ENCODE measurements at places on chromosomes 3 and 15. TPM values are rescaled to one million over a fixed set of nuclear protein-coding genes. Genes with fewer than 3 reads are reported as not detected.

- DNase-seq: no peak
These were observed 545.9 kb downstream of the IGSF11 start for GRCh38 chr3:118488732-118489131.

GRCh38 chr3:195063581-195064193, 207.3 kb downstream of the XXYLT1 start:
- no peak for DNase-seq

- peak; percentile 3 for DNase-seq
These were observed 161.2 kb downstream of the MINAR1 start for GRCh38 chr15:79593119-79593869.

GRCh38 chr15:60571008-60571420, 92.1 kb upstream of the ICE2 start:
- DNase-seq: no peak

DNA sequence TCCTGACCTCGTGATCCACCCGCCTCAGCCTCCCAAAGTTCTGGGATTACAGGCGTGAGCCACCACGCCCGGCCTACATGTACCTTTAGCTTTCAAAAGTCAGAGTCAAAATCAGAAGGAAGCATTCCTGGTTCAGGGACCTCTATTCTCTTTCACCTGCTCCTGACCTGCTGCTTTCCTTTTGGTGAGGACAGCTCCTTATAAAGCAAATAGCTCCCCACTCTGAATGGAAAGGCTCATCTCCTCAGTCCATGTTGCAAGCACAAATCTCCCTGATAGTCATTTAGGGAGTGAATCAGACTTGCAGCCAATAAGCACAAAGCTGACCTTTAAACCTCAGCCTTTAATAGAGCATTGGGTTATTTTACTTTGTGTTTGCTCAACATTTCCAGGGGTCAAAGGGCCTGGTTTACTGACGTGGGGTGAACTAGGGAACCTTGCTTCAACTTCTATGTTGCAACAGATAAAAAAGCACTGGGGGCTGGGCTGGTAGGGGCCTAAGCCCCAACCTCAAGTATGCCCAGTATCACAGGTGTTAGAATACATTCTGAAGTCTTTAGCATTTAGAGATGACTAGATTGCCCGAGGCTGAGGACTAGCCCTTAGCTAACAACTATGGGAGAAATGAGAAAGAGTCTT, 43.1 kb downstream of the THRB start:
- no peak for DNase-seq

DNA sequence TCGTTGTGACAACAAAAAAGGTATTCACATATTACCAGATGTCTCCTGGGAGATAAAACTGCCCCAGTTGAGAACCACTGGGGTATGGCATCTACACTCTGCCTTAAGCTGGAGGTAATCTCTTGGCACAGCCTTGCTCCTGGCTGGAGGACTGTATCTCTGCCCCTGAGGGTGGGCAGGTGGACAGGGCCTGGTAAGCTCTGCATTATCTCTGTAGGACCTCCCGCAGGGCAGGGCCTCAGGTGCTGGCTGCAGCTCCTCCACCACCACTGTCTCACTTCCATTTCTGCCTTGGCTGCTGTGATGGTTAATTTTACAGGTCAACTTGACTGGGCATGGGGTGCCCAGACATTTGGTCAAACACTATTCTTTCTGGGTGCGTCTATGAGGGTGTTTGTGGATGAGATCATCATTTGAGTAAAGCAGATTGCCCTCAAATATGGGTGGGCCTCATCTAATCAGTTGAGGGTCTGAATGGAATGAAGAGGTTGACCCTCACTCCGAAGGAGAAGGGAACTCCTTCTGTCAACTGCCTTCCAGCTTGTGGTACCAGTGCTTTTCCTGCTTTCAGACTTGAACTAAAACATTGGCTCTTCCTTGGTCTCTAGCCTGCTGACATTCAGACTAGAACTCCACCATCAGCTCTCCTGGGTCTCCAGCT, 9.8 kb upstream of the RHCG start:
- DNase-seq: no peak

DNA sequence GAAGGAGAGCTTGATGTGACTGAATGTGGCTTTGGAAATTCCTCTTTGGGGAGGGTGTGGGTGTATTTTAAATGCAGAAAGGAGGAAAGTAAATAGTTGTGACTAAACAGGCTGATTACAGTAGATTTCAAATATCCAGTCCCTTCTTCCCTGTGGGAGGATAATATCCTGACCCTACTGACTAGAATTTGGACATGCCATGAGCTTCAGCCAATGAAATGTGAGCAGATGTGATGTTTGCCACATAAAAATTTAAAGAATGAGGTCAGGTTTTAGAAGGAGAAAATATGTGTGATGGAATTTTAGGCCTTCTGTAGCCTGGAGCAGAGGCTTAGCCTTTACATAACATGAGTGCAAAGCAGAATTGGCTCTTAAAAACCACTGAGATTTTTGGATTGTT, 1218.9 kb downstream of the ROBO2 start:
- no peak for DNase-seq

GRCh38 chr15:83164111-83164770, 43.4 kb downstream of the HDGFL3 start:
- DNase-seq: peak; percentile 80

DNA sequence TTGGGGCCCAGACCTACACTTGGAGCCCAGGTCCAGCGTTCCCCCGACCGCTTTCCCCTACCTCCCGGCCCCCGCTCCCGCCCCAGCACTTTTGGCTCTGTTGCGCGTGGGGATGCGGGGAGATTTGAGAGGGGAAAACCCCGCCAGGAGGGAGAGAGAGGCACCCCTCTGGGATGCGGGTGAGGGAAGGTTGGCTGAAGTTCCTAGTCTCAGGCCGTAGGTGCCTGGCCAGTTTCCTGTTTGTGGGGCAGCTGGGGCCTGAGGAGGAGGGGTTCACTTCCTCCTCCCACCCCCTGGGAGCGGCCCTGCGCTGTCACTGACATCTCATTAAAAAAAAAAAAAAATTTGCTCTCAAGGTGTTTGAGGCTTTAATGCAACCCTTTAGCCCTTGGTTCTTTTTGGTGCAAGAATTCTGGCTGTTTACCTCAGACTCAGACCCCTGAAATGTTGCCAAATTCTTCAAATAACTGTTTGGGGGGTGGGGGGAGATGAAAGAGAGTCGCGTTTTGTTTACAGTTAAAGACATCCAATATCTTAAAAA, 2.6 kb downstream of the FAM43A start:
- peak; percentile 37 for DNase-seq

DNA sequence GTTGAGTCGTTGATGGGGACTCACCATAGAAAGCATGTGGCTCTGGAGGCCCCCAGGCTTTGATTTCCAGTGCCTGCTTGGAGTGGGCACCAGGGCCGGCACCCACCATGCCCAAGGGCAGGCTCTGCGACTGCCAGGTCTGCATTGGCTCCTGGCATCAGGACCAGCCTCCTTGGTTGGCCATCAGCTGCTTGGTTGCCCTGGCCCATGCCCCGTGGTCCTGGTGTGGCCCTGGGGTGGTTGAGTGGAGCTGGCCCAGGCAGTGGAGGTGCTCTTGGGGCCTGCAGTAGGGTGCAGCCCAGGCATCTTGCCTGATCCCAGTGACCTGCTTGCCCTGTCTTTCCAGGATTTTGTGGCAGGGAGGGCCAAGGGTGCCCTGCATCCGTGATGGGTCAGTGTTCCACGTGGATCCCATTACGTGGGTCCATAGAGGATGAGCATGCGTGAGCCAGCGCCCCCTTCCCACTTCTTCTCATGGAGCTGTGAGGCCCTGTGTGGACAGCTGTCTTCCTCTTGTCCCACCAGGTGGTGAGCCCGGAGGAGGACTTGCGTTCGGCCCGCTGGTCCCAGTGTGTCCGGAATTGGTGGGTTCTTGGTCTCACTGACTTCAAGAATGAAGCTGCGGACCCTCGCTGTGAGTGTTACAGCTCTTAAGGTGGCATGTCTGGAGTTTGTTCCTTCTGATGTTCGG, 187.0 kb downstream of the UBE3A start:
- DNase-seq: no peak

- DNase-seq: no peak
These were observed 34.9 kb downstream of the RUBCN start for GRCh38 chr3:197701841-197702240.

GRCh38 chr15:82946155-82946701, 6.3 kb downstream of the HOMER2 start:
- DNase-seq: no peak

The SNAPC5 gene
- 13.6 TPM for total RNA-seq

The DNAJA4 gene
- total RNA-seq: 21.3 TPM

The LRRC31 gene
- total RNA-seq: not detected

The TAGLN3 gene
- total RNA-seq: not detected
